ENCODE measurements at places on chromosomes 5 and 9. TPM values are rescaled to one million over a fixed set of nuclear protein-coding genes. Genes with fewer than 3 reads are reported as not detected.

DNA sequence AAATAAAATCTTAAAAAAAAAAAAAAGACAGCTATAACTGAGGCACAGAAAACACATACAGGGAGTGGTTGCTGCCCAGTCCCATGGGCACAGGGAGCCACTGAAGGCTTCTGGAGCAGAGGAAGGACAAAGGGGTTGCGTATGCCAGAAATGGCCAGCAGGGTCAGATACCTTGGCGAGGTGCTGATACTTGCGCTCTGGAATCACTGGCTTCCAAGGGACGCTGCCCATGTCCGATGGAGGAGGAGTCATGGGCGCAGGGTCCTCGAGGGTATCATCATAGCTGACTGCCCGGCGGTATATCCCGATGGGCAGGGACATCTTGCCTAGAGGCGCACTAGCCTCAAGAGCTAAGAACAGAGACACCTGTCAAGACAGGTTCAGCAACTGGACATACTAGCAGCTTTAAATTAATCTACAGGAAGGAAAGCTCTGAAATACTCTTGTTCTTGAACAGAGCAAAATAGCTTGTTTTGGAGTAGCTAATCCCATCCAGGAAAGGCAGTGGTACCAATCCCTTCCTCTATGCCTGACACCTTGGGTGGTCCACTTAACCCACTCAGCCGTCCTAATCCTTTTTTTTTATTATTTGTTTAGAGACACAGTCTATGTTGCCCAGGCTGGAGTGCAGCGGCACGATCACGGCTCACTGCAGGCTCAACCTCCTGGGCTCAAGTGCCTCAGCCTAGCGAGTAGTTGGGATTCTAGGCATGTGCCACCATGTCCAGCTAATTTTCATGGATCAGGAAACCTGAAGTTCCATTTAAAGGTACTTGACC, 6.0 kb downstream of the KIAA1191 start:
- no peak for DNase-seq

DNA sequence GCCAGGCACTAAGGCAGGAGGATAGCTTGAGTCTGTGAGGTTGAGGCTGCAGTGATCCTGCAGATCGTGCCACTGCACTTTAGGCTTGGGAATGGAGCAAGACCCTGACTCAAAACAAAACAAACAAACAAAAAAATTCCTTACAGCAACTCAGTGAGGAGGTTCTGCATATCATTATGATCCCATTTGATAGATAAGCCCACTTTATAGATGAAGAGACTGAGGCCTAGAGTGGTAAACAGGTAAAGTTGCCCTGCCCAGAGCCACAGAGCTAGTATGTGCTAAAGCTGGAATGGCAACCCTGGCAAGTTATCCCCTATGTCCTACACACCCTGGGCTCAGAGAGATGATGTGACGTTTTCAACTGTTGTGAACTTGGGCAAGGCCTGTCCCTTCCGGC, 7.2 kb downstream of the AIF1L start:
- DNase-seq = no peak

The PCDHB8 gene
- 2.2 TPM for total RNA-seq

The JMY gene
- 9.0 TPM for total RNA-seq

- no peak for DNase-seq
Measured at GRCh38 chr5:85484982-85485574, 1100.4 kb upstream of the EDIL3 start.

- DNase-seq = no peak
Measured at GRCh38 chr5:174086751-174087150, 41.2 kb downstream of the NSG2 start.

GRCh38 chr5:24444414-24444813, 200.4 kb downstream of the CDH10 start:
- no peak for DNase-seq

DNA sequence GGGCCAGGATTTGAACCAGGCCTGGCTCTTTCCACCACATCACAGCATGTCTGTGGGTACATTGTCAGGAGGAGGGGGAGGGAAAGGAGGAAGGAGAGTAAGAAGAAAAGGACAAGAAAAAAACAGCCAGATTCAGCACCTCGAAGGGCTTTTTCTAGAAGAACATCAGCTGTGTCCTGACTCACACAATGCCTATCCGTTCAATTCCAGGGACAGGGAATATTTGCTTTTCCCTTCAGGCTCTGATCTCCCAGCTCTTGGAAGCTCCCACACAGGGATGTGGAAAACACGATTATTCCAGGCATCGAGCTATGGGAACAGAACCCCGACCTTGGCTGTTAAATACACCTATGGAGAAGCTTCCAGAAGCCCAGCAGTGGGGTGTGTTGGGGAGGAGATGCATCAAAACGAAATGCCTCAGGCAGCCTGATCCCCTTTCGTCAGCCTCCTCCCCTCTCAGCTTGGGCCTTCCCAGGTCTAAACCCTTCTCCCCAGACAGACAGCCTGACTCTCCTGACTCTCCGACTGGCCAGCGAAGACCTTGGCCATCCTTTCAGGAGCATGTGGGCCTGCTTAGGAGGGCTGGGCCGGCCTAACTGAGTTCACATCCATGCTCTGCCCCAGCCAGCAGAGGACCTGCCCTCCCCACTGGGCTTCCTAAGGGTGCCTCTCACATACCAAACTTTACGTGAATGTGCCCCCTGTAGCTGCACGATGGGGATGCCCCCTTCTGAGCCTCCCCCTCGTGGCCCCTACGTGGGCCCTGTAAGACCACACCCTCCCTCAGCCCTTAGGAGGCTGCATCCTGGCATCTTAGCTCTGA, 54.4 kb downstream of the NEURL1B start:
- DNase-seq = no peak

The IFNA10 gene
- total RNA-seq = not detected

The SETD9 gene
- 15.9 TPM for total RNA-seq

The TRAF1 gene
- total RNA-seq = 2.1 TPM

Data from Right ventricle myocardium inferior (tissue), 1 donor.